ENCODE measurements at places on chromosomes 11 and 22. TPM values are rescaled to one million over a fixed set of nuclear protein-coding genes. Genes with fewer than 3 reads are reported as not detected.

The SYT9 gene
- not detected for polyA plus RNA-seq

The BEST1 gene
- 6.1 TPM for polyA plus RNA-seq

The GGTLC3 gene
- 0.24 TPM for polyA plus RNA-seq

The CCDC87 gene
- polyA plus RNA-seq, result 0.12 TPM

The CACNA1I gene
- polyA plus RNA-seq, result 0.22 TPM

The KCNC1 gene
- polyA plus RNA-seq, result 0.01 TPM

The PPP1CA gene
- polyA plus RNA-seq, result 138 TPM

The DAGLA gene
- polyA plus RNA-seq, result 3.0 TPM

The PRG3 gene
- polyA plus RNA-seq, result not detected

The IPO7 gene
- polyA plus RNA-seq, result 36.5 TPM

The BACE1-AS gene
- 9.5 TPM for polyA plus RNA-seq

The PLAAT2 gene
- polyA plus RNA-seq, result 21.3 TPM

The TBX1 gene
- 5.6 TPM for polyA plus RNA-seq

The DNAJC24 gene
- polyA plus RNA-seq, result 6.4 TPM

The DUSP8 gene
- 9.1 TPM for polyA plus RNA-seq
